ENCODE measurements at places on chromosomes 4 and X. TPM values are rescaled to one million over a fixed set of nuclear protein-coding genes. Genes with fewer than 3 reads are reported as not detected.

DNA sequence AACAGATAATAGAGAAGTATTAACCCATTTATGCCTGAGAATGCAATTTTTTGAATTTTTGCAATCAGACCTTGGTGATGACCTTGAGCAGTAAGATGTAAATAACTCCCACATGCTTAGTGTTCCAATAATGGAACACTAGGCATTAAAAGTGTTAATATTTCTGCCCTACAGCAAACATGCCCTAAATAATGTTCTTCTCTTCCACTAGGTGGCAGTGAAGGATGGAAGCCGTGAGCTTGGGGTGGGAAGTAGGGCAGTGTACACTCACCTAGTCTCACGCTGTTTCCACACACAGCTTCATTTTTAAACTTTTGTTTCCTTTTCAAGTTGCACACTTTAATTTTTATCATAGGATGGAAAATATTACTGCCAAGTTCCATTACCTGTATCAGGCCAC is 613.1 kb upstream of the HS3ST1 start:
- no peak for DNase-seq

Gene ZCCHC12
- 0.46 TPM for total RNA-seq

Gene PPP1R3F
- 0.87 TPM for total RNA-seq

DNA sequence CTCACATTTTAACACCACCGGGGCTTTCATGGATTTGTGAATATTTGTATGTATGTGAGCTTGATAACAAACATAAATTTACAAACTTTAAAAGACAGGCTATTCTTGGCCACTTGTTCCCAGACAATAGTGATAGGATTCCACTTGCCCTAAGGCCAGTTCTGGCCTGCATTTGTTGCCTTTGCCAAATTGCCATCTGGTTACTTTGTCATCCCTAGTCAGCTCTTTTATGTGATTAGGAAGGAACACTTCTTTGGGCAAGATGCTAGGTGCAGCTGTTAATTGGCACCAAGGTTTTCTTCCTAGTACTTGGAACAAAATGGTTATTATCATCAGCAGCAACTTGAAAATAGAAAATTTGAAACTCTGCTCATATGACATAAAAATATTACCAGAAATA is 63.3 kb downstream of the CCSER1 start:
- no peak for DNase-seq

Gene SSX4
- not detected for total RNA-seq

DNA sequence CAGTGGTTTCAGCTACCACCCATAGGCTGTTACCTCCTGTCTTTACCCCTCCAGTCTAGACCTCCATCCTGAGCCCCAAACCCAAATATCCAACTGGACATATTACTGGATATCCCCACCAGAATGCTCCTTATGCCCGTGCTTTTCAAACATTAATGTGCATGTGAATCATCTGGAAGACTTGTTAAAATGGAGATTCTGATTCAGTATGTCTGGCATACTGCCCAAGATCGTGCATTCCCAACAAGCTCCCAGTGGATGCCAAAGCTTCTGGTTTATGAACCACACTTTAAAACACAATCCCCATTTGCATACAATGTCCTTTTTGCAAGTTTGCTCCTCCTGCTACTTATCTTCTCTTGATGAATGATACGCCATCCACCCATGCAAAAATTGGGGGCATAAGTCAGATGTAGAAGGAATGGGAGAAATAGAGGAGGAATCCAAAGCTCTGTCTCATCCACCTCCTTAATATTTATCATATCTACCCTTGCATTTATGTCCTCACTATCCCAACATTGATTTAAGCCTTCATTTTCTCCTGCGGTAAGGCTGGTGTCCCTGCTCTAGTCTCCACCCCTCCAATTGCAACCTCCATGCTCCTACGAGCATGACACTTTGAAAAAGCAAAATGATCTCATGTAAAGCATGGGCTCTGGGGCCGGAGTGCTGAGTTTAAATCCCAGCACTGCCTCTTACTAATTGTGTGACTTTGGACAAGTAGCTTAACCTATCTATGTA is 7.4 kb upstream of the PGRMC1 start:
- peak; percentile 74 for DNase-seq

Gene NXF3
- not detected for total RNA-seq

DNA sequence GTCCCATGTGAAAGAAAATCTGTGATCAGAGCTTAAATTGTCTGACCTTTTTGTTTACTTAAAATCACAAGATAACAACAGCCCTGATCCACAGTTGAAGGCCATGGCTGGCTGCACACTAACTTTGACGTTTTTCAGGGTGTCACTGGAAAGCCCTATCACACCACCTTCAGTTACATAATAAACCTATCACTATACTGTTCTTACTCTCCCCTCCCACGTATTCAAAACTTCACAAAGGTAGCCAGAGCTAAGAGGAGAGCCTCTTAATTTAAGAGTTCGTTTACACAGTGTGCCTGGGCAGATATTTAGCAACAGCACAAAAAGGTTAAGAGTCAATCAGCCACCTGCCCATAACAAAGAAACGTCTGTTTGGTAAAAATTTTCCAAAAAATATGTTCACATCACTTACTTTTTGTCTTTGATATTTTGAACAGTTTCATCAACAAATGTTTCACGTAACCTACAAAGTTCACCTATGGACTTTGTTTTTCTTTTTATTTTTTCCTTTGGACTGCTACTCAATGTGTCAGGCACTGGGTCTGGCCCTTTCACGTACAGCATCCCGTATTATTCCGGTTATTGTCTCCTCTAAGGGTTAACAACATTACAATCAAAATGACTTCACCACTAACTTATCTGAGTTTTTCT is 25.0 kb downstream of the RFC1 start:
- no peak for DNase-seq

Gene TMEM175
- 10.2 TPM for total RNA-seq

Gene STATH
- total RNA-seq, result not detected

GRCh38 chr4:68434277-68434676 is 13.0 kb upstream of the TMPRSS11E start:
- no peak for DNase-seq

DNA sequence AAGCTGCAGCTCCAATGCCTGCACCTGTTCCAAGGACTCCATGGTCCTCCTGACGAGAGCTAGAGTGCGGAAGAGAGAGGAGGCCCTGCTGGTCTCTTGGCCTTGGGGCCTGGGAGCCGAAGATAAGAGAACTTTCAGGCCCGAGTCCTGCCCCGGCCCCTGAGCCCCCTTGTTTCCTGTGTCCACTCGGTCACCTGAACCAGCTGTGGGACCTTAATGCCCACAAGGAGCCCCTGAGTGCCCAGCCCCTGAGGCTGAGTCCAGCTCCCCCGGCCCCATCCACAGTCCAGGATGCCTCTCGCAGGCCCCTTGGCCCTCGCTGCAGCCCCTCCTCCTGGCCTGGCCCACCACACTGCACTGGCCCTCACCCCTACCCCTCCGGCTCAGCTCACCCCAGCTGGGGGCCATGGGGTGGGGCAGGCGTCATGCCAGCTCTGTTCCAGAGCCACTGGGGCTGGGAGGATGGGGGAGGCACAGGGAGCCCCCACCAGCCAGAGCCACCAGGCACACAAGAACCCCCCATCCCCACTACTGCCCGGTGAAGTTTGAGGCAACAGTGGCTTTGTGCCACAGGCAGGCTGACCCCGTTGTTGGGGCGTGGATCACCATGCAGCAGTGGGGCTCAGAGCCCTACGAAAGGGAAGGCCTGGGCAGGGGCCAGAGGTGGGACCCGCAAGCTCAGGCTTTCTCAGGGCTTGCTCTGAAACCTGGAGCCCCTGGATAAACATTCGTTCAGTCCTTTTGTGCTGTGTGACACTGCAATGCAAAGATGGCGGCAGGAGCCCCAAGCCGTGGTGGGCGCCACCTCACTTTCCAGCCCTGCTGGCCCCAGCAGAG is 14.1 kb downstream of the NAT8L start:
- DNase-seq, result no peak

Gene POU4F2
- total RNA-seq, result not detected

Data from epithelial cell of proximal tubule (primary cell).